ENCODE measurements at places on chromosomes 6 and 20.

DNA sequence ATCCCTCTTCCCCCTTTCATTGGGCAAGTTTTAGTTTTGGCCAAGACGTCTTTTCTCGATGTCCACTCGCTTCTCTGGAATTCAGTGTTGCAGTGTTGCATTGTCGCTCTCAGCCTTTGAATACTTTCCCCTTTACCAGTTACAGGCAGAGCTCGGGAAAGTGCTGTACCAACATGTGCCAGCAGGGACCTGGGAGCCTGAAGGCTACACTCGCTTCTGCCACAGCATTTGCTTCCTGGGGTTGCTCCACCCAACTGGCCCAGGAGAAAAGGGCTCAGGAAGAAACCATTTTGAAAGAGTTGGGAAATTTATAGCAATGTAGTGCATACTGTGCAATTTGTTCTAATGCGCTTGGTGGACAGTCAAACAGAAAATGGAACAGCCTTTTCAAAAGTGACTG lies 78.6 kb downstream of the LINC00237 start:
- no peak for DNase-seq

- DNase-seq, result no peak
These were observed 1.1 kb downstream of the STX7 start for GRCh38 chr6:132511831-132512220.

GRCh38 chr20:6819599-6819998 lies 52.1 kb downstream of the BMP2 start:
- no peak for DNase-seq

- DNase-seq, result no peak
These were observed 36.6 kb upstream of the NHSL1 start for GRCh38 chr6:138535728-138536455.

GRCh38 chr20:9597547-9597946 lies 83.2 kb downstream of the LAMP5 start:
- DNase-seq, result no peak

DNA sequence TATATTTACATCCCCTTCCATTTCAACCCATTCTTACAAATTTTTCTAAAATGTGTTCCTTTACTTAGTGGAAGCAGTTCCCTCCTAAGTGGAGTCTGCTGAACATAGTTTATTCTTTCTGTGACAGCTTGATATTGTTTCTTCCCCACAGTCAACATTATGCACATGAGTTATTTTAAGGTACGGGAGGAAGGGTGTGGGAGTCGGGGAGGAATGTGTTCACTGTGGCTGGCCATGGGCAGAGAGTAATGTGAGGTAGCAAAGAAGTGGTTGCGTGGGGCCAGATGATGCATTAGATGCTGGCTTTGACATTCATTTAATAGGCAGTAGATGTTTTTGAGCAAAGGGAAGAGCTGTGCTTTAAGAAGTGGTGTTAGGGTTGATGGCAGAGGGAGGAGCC lies 98.5 kb downstream of the ARMC2 start:
- DNase-seq, result no peak

GRCh38 chr6:125852587-125852986 lies 61.8 kb downstream of the NCOA7 start:
- no peak for DNase-seq

DNA sequence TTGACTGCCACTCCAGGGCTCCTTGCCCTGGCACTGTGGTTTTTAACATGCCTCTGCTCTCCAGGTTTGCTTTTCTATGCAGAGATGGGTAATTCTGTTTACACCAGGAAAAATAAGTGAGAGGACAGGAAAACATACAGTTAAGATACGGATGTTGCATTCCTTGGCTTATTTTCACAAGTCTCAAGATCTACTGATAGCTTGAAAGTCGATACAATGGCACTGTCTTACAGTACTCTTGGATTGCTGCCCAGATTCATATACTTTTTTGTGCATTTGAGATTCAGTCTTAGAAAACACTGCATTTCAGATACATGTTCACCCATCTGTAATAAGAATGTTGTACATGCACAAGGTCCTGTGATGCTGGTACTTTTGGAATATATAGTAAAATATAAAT lies 159.6 kb upstream of the FLRT3 start:
- no peak for DNase-seq
